Kidney tubule cell (primary cell): ENCODE measurements at places on chromosomes 1 and 21.
A peak's percentile ranks its signal among the peaks of the same experiment; 100 is the strongest.

DNA sequence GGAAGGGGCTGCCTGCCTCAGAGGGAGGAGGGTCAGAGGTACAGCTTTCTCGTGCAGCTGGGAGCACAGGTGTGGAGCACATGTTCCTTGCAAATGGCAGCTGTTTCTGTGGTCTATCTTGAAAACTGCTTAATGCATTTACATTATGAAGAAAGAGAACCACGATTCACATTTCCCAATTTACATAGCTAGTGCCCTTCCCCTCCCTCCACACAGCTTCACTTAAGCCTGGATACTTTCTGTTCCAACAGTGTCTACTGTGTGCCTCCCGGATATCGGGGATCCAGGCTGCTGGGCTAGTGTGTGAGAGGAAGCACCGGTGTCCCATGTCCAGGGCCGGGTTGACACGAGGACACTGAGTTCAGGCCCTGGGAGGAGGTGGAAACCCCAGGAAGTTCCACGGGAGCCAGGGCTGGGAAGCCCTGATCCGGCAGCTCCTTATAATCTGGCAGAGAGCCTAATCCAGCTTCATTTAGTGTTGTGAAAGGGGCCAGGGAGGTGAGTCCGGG, 31.6 kb downstream of the TMCC2 start:
- no peak for DNase-seq

- DNase-seq = no peak
Observed at GRCh38 chr21:42708107-42708506, 54.7 kb downstream of the PDE9A start.

DNA sequence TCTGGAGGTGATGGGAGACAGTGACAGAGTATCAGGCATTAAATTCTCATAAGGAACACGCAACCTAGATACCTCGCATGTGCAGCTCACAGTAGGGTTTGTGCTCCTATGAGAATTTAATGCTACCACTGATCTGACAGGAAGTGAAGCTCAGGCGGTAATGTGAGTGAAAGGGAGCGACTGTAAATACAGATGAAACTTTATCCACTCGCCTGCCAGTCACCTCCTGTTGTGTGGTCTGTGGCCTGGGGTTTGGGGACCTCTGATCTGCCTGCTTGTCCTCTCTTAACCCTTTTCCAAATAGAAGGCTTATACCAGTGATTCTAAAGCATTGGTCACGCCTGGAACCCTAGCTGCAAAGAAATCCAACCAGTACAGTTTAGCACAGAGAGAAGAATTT, 15.3 kb downstream of the GABPA start:
- no peak for DNase-seq

DNA sequence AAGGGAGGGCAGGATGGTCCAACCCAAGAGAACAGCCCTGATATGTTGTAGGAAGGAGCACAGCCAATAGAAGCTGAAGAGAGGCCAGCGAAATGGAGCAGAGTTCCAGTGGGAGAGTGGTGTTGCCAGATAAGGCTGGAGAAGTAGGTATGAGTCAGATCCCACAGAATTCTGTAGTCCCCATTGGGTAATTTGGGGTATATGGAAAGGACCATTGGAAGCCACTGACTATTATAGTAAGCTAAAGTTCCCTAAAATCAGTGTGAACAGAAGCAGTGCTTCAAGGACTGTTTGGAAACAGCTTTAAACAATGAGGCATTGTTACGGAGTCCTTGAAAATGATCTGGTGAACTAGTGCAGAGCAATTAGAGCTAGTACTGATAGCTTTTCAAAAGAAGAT, 63.0 kb downstream of the DISP1 start:
- DNase-seq = no peak

DNA sequence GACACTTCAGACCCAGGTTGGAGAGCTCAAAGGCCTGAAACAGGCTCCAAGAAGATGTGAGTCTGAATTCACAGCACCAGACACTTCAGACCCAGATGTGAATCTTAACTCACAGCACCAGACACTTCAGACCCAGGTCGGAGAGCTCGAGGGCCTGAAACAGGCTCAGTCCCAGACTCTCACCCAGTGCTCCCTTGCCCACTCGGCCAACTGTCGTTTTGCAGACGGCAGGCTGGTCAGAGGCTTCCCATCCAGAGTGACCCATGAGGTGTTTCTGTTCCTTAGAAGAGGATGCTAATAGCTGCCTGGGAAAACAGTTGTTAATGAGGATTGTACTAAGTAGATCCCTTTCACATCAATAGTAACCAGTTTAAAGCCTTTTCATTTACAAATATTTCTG, 88.4 kb downstream of the ADARB1 start:
- no peak for DNase-seq

- DNase-seq = no peak
Observed at GRCh38 chr21:29520171-29520570, 221.4 kb downstream of the BACH1 start.

- peak; percentile 50 for DNase-seq
Observed at GRCh38 chr1:159214149-159214760, 9.6 kb downstream of the ACKR1 start.

DNA sequence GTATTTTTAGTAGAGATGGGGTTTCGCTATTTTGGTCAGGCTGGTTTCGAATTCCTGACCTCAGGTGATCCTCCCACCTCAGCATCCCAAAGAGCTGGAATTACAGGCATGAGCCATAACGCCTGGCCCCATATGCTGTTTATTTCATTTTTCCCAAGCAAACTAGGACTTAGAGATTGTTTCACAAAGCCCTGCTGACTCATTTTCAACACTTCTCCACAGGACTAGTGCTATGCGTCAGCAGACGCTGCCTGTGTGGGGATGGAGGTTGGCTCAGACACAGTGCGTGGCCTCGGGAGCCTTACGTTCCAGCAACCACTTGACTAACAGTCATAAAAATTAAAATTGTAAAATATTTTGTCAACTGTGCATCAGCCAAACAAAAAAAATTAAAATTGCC, 22.7 kb downstream of the PKNOX1 start:
- DNase-seq = no peak

DNA sequence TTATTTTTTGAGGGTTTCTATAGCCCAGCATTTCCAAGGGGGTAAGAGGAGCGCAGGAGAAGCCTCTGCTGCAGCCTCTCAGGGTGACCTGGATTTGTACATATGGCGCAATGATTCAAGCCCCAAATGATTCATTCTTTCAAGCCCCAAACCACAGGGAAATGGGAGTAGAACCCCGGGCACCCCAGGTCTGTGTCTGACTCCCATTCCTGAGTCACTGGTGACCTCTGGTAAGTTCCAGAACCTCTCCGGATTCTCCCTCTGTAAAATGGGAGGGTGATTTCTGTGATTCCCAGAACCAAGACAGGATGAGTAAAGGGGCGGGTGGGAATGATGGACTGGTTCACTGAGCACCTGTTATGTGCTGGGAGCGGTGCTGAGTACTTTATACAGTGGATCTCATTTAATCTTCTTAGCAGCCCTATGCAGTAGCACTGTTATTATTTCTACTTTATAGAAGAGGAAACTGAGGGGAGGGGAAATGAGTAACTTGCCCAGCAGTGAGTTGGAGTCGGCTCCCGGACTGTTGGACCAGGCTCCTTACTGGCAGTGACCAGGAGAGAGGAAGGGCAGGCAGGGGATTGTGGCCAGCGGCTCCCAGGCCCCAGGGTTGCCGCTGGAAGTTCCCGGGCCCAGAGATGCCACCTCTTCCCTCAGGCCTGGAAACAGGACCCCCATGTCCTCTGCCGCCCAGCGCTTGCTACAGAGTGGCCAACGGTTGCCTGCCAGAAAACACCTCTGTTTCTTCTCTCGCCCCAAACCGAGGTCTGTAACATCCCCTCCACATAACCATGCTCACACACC, 20.3 kb upstream of the SLC26A9 start:
- peak; percentile 97 for DNase-seq

GRCh38 chr1:234405676-234406075, 32.4 kb downstream of the COA6 start:
- no peak for DNase-seq

DNA sequence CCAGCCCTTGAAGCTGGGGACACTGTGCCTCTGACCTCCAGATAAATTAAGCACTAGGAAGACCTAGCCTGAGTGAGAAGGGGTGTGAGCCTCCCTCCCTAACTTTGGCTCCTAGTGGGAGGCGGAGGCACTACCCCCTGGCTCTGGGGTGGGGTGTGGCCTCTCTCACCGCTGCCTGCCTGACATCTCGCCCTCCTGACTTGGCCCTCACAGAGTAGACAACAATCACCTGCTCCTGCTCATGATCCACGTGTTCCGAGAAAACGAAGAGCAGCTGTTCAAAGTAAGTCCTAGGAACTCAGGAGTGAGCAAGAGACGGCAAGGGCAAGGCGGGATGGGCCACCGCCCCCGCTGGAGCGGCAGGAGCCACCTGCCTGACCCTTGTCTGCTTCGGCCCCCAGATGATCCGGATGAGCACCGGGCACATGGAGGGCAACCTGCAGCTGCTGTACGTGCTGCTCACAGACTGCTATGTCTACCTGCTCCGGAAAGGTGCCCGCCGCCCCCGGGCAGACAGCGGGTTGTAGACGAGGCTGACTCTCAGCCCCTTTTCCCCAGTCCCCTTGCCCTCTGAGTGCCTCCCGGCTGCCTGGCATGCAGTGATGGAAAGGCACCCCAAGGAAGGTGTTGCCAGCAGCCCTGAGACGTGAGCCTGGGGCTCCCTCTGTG, 8.1 kb upstream of the SLC25A34 start:
- DNase-seq = no peak

GRCh38 chr1:46735708-46736324, 16.9 kb upstream of the EFCAB14 start:
- peak; percentile 57 for DNase-seq

- peak; percentile 52 for DNase-seq
Observed at GRCh38 chr1:63774617-63775417, 1.0 kb downstream of the ROR1 start.

DNA sequence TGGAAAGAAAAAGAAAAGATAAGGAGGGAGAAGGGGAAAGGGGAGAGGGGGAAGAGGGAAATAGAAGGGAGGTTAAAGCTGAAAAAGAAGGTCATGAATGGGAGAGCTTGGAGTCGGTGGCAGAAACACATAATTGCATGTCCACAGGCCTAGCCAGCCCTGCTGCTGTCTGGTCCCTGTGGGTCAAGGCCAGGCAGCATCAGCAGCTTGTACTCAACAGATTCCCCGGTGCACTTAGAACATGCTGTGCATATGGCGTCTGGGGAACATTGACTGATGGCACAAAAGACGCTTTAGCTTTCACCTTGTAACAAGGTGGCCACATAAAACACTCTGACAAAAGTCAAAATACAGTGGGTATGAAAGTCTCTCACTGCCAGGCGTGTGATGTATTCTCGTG, 25.9 kb downstream of the COG2 start:
- DNase-seq = no peak

DNA sequence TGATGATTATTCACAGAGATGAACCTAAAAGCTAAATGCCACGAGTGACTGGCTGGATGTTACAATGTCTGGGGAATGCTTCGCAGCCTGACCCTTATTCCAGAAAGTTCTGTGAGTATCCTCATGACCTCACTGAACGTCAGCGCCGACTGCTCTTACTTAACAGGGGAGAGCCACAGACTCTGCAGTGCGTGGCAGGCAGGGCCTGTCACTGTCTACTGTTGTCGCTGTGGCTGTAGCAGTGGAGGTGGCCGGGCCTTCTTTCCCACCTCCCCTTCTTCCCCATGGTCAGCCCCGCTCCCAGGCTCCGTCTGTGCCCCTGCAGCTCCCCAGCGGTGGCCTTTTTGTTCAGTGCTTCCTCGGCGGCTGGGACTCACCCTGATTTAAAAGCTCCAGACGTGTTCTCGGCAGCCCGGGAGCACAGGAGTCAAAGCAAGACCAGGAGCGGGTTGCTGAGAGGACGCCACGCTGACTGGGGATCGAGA, 52.2 kb upstream of the TARBP1 start:
- peak; percentile 37 for DNase-seq

DNA sequence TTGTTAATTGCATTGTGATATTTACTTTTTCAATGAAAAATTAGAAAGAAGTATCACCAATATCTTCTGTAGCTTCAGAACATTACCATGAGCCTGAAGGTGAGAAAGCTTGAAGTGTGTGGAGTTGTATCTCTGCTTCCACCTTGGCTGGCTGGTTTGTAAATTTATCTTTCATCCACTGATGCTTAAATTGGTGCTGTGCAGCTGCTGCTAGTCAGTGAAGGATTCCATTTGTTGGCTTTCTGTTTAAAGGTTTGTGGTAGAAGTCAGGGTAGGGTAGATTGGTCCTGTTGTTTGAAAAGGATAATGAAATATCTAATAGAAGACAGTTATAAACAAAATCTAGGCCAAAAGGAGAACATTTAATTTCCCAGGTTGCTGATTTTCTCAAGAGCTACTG, 105.7 kb downstream of the C1orf21 start:
- DNase-seq = no peak

DNA sequence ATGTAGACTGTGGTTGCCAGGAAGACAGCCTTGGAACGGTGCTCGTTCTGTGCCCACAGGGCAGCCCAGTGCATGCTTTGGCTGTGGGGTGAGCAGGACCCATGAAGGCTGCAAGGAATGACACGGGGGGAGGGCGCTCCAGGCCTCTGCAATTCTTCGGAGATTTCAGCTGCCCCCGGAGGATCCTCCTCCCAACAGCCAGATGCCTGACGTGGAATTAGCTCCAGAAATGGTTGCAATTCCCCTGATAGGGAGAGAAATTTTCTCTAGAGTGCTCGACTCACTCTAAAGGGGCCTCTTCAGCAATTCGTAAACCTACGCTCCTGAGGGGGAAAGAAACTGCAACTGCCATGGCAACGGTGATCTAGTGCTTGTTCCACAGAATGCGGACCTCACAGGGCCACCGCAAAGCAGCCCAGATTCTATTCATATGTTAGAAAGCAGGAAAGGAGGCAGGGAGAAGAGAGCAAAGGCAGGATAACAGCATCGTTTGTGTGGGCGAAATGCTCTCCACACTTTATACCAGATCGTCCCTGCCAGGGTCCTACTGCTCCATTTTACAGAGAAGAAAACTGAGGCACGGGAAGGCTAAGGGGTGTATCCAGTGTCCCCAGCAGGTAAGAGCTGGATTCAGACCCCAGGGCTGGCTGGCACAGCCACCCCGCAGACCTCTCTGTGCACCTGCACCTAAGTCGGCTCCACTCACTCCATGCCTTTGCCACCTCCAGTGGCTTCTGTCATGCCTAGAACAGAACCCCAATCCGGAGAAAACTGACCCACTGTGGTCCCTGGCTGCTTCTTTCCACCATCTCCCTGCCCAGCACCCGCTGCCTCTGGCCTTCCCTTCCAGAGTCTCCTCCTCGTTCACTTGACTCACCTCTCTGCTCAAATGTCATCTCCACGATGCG, 11.9 kb upstream of the PDE9A start:
- no peak for DNase-seq

DNA sequence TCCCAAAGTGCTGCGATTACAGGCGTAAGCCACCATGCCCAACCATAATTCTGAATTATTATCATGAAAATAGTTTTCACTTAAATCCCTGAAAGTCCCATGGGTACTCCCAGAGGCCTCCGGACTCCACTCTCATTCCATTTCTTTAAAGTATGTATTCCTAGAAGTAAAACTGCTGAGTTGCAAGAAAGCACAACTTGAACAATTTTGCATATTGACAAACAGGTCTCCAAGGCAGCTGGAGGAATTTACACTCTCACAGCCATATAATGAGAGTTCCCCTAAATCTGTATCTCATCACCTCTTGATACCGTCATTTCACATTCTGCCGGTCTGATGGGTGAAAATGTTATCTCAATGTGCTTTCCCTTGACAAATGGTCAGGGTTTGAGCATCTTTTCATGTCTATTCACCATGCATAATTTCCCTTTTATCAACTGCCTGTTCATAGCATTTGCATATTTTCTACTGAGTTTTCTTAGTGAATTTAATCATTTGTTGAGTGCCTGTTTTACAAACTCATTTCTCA, 129.4 kb downstream of the SMYD3 start:
- DNase-seq = no peak

GRCh38 chr21:31972622-31973021, 99.8 kb downstream of the HUNK start:
- no peak for DNase-seq
